ENCODE measurements at places on chromosomes 3 and 15. TPM values are rescaled to one million over a fixed set of nuclear protein-coding genes. Genes with fewer than 3 reads are reported as not detected.

Gene FGD5
- total RNA-seq = 0.16 TPM

Gene CAMK1
- 9.7 TPM for total RNA-seq

Gene SAMD7
- total RNA-seq = not detected

Gene LIPC
- total RNA-seq = 17.6 TPM

Gene OXSR1
- total RNA-seq = 39.3 TPM

Gene ALDH1A3
- total RNA-seq = 6.6 TPM

Gene GOLGA8M
- total RNA-seq = not detected

Gene ACVR2B
- 20.8 TPM for total RNA-seq

- DNase-seq = peak; percentile 39
Observed at GRCh38 chr3:196569003-196569516, 600 bp downstream of the FBXO45 start.

GRCh38 chr3:2266606-2267005 lies 167.9 kb downstream of the CNTN4 start:
- no peak for DNase-seq

GRCh38 chr3:24530471-24530870 lies 35.8 kb upstream of the THRB start:
- DNase-seq = no peak

DNA sequence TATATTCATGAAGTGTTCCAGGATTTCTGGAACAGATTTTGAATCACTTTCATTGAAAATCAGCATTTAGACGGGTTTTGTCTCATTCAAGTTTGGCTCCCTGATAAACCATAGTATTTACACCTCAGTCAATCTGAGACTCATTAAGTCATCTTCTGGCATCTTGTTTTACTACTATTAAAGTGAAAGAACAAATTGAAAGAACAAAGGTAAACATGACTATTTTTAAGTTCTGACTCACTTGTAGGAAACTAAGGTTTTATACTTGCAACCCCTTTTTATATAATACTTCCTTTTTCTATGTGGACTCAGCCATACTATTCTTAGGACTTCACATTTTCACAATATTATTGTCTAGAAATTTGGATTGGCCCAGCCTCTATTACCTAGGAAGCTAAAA lies 854.4 kb downstream of the SQOR start:
- DNase-seq = no peak

- DNase-seq = peak; percentile 84
Observed at GRCh38 chr3:64945171-64945729, 257.4 kb upstream of the ADAMTS9 start.

DNA sequence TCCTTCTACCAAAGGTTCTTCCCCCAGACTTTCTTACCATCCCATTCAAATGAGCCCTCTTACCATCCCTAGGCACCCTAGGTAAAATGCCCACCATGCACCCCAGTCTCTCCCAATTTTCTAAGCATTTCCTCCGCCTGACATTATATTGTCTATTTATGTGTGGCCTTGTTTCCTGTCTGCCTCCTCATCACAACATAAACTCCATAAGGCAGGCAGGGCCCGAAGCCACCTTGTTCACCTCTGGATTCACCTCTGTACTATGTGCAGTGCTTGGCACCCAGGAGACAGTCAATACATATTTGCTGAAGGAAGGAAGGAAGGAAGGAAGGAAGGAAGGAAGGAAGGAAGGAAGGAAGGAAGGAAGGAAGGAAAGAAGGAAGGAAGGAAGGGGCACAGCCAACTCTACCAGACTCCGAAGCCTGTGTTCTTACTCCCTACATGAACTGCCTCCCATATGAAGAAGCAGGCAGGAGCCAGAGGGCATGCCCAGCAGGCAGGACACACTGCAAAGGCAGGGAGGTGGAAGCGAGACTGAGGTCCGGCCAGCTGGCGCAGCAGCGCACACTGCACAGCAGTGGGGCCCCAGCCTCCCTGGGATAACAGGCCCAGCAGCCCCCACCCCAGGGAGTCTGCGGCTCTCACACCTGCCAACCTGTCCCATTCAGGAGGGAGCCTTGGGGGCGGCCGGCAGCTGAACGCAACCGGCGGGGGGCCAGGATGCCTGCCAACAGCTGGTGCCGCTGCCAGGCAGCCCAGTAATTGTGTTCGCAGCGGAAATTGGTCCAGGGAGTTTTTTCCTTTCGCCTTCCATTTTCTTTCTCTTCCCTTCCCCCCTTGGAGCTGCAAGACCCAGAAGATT lies 106.0 kb upstream of the LINGO1 start:
- no peak for DNase-seq

DNA sequence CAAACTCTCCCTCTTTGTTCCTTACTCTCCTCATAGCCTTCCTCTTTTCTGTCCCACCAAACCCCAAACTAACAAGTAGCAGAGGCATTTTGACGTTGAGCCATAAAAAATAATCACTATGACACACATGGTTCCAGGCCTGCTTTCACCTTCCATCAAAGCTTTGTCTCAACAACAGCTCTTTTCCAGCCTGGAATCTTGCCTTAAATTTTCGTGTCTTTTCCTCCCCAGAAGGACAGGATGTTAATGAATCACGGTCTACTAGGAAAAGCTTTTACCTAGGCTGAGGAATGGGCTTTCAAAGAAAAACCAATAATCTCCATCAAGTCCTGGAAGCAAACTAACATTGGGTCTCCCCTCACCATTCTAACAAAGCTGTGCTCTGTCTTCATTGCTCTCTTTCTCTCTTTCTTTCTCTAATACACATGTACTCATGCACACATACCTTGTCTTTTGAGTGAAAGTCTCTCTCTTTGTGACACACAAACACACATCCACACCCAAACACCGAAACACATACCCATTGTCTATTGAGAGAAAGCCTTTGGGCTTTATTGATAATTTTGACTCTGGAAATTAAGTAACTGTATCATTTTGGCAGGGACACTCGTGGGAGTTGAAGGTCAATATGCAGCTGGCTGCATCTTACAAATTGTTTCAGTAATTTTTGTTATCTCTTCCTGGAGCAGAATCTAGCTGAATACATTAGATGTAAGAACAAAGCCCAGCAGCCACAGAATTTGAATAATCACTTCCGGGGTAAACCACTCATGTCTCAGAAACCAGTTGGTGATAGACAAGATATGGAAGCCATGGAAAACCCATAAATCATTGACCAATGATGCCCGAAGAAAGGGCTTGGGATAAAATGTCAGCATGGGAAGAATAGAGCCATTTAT lies 107.4 kb upstream of the SLC4A7 start:
- no peak for DNase-seq

DNA sequence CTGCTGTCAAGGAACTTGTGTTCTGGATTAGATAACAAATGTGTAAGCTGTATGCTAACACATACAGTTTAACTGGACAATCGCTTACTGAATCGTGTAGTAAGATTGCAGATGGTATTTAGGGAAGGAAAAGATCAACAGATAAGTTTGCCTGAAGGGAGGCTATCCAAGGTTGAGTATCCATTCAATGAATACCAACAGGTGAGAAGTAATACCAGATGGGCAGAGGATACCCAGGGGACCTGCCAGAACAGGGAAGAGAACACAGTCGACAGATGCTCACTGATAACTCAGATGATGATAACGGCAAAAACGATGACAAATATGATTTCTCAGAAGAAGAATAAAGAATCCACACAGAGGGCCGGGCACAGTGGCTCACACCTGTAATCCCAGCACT lies 3.2 kb upstream of the UACA start:
- no peak for DNase-seq

- DNase-seq = peak; percentile 69
Observed at GRCh38 chr3:51671734-51672475, 853 bp downstream of the TEX264 start.

DNA sequence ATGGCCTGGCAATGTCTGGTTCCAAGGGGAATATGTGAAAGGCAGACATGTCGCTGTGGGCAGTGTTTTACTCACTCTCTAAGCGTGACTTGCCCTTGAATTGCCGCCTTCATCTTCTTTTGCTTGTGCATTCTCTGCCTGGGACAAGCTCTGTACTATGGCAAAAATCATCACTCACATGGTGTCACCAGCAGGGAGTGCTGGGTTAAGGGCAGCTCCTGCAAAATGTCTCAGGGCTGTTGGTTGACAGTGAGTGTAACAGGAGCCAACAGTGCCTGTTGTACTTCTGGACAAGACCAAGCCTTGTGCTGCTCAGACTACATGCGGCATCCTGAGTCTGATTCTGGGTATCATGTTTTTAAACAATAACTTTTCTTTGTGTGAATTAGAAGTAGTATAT lies 45.3 kb upstream of the KY start:
- DNase-seq = no peak

DNA sequence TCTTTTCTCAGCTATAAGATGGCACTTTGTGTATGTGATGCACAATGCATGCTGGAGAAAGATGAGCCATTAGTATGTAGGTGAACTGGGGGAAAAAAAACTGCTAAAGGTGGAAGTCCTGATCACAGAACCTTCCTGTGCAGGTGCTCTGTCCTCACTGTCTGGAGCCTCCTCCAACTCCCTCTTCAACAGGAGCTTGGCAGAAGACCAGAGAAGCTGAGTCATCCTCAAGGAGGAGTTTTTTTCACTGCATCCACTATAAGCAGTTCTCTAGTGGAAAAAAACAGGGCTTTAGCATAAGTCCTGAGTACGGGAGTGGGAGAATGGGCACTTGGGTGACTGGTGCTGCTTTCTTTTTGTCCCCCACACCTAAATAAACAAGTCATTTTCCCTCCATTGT lies 168.4 kb upstream of the CADPS start:
- DNase-seq = no peak

DNA sequence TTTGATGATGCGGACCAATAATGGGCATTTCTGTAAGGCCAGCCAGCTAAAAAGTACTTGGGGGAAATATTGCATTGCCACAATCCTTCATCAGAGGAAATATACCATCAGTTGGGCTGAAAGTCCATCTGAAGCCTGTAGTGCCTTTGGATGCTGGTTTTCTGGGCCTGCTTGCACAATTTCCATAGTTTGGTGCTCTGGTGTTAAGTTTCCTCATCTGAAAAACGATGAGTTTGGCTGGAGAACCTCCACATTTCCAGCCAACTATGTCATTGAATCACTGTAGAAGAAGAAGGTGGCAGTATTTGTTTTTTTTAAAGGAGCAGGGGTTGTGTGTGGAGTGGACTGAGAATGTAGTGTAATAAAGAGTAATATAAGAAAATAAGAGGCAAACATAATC lies 10.1 kb downstream of the CCNB2 start:
- DNase-seq = no peak

GRCh38 chr3:56915966-56916586 lies 114.3 kb upstream of the ARHGEF3 start:
- DNase-seq = no peak

DNA sequence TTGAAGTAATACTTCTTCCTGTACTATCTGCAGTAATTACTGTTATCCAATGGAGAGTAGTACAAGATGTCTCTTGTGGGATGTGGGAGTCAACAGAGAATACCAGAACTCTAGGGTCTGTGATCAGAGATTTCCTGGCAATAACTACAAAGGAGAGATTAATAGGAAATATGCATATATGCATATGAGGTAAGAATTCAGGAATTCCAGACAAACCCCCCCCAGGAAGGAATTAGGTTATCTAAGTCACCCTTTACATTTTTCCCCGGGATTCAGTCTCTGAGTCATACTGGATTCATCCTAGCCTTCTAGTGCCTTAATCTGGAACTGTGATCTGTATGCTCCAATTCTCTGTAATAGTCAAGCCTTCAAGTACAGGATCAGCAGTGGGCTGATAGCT lies 49.4 kb downstream of the GTF2E1 start:
- DNase-seq = no peak

DNA sequence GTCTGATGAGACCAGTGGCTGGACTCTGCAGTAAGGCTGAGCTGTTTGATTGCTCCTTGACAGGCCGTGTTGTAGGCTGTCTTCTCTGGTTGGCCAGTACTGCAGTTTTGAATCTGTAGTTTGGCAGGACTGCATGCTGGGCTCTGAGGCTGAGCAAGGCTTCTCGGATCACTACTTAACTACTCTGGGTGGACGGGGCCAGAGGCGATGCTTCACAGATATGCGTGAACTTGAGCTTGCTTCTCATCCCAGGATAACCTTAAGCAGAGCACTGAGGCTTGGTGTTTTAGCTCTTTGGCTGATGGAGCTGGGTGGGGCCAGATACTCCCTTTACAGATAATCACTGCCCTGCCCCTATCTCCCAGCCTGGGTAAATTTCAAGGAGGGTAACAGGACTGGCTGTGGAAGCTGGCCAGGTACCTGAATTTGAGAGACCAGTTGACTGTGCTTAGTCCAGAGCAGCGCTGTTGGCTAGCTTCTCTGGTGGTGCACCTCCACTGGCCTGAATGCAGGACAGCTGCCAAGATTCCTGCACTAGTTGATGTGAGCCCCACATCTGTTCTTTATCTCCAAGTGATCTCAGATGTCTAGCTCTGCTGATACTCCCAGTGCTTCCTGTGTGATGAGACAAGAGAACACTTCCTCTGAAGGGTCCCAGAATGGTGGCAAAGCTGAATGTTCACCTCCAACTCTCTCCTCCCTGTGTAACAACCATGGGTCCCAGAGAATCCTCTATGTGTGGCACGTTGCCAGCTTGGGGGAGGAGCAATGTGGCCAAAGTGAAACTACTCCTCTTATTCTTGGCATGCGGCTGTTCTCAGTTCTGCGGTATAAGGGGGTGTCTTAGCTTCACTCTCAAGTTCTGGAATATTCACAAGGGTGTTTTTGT lies 37.9 kb downstream of the RPL39L start:
- no peak for DNase-seq

GRCh38 chr3:45455040-45455439 lies 66.7 kb downstream of the LARS2 start:
- no peak for DNase-seq

- no peak for DNase-seq
Observed at GRCh38 chr15:48131324-48131723, 10.5 kb downstream of the SLC24A5 start.

- DNase-seq = no peak
Observed at GRCh38 chr15:81567924-81568323, 193.9 kb upstream of the TMC3 start.

- peak; percentile 25 for DNase-seq
Observed at GRCh38 chr15:70714015-70714414, 49.3 kb downstream of the UACA start.

- DNase-seq = no peak
Observed at GRCh38 chr15:73925848-73926218, 429 bp upstream of the LOXL1 start.

DNA sequence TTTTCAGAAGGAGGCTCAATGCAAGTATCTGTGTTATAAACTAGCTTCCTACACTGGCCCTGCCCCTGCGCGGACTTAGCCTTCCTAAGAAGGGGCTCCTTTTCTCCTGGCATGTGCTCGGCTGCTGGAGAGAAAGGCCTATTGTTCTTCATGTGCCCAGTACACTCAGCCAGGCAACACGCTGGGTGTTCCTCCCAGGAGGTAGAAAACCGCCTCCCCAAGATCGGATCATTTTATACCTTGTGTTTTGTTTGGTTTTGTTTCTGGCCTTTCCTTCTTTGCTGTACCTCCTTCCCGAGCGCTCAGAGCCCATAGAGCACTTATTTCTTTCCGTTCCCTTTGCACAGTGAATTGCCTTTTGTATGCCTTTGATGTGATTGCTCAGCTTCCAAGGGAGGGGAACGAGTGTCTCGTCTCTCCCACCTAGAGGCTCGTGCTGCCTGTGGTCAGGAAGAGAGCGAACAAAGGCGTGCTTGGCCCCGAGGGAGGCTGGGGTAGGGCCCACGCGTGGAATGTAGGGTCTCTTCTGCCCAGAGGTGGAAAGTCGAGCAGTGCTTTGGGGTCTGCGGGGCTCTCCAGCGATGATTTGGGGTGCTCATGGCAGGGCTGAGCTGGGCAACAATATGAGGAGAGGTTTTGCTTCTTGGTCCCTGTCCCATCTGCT lies 30.0 kb downstream of the CCNL1 start:
- DNase-seq = peak; percentile 60

GRCh38 chr3:49213541-49213943 lies 42.1 kb downstream of the KLHDC8B start:
- no peak for DNase-seq
